ENCODE measurements at places on chromosomes 12 and 14.

DNA sequence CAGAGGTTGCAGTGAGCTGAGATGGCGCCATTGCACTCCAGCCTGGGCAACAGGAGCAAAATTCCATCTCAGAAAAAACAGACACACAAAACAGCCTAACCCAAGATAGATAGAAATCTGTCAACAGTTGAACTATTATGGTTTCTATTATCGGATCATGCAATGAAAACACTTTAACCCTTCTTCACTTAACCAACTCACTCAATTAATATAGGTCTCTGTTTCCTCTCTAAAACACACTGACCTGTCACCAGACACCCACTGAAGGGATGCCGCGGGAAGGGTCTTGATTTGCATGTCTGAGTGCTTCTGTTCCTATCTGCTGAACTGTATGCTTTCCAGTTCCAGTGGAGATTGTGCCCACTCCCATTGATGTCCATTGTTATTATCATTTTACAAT, 38.0 kb upstream of the NUDT4 start:
- DNase-seq = no peak

- DNase-seq = no peak
Measured at GRCh38 chr12:52434081-52434733, at the start of gene KRT75. Gene KRT75, minus strand, starts transcription at chr12:52434371. Its CDS starts 67 bp downstream, at chr12:52434304.

DNA sequence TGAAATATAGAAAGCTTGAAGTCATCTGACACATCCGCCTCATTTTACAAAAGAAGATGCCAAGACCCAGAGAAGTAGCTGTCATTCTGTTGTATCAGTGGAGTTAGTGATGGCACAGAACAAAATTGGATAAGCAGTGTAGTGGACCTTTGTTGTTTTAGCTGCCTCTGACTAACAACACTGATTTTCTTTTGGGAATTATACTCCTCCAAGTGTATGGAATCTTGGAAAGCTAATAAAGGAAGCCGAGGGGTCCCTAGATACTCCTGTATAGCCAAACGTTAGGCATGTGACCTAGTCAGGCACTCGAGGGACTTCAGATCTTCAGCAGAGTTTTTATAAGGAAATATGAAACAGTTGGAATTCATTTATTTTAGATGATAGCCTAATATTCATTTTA, 94.5 kb downstream of the OTOGL start:
- DNase-seq = no peak

DNA sequence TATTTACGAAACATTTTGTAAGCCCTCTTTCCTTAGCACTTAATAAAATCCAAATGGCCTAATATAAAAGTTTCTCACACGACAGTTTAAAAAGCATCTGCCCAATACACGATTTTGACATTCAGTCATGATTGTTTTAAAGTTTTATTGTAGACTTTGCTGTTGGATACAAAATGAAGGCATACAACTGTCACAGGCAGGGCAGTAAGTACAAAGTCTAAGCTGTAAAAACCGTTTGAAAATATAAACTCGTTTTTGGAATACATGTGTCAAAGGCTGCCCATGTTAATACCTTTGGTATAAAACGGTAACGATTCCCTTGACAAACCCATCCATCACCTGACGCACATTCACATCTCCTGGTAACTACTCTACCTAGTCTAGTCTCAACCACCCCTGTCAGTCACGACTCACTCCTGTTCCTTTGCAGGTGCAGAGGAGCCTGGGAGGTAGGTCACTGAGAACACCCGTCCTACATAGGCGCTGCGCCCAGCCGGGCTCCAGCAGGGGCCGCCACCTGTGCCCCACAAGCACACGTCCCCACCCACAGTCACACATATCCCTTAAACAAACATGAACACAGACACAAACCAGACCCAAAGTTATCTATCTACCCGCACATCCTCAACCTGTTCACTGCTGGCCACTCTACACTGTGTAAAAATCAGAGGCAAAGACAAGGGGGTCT, 27.1 kb downstream of the KCTD10 start:
- no peak for DNase-seq

GRCh38 chr14:89014569-89014850, 190.1 kb downstream of the TTC8 start:
- no peak for DNase-seq

- DNase-seq = no peak
Measured at GRCh38 chr12:109553906-109554500, 19.3 kb downstream of the MMAB start.

- no peak for DNase-seq
Measured at GRCh38 chr12:111011999-111012600, 91.7 kb upstream of the MYL2 start.

DNA sequence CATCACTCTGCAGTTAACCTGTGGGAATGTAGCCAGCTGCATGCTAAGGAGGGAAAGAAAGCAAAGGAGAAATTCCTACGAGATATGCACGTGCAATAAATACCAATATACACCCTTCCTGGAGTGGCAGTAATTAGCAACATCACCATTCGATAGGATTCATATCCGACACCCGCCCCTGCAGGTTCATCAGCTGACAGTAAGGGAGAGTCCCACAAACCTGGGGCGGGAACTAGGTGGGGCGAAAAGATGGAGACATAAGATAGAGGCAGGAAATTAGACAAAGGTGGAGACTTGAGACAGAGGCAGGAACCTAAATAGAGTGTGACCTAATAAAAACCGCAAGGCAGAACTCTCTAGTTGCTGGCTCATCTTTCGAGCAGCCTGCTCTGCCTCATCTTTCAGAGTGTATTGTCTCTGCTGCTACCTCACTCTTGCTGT, 51.6 kb downstream of the PLEKHG3 start:
- DNase-seq = no peak

Measured in forelimb muscle (tissue), 1 donor.